ENCODE measurements at places on chromosomes 5 and 9. TPM values are rescaled to one million over a fixed set of nuclear protein-coding genes. Genes with fewer than 3 reads are reported as not detected.

Gene CARD9
- 1.1 TPM for total RNA-seq

Gene NACC2
- 8.2 TPM for total RNA-seq

Gene NR2F1
- total RNA-seq, result not detected

Gene ATP10B
- total RNA-seq, result not detected

Gene COL15A1
- total RNA-seq, result 0.05 TPM

Gene FAM151B
- 0.36 TPM for total RNA-seq

Gene SYNPO
- 0.08 TPM for total RNA-seq

Gene AGPAT2
- 19.2 TPM for total RNA-seq

Gene ZFP2
- total RNA-seq, result 3.2 TPM

Gene NUTM2F
- total RNA-seq, result not detected

DNA sequence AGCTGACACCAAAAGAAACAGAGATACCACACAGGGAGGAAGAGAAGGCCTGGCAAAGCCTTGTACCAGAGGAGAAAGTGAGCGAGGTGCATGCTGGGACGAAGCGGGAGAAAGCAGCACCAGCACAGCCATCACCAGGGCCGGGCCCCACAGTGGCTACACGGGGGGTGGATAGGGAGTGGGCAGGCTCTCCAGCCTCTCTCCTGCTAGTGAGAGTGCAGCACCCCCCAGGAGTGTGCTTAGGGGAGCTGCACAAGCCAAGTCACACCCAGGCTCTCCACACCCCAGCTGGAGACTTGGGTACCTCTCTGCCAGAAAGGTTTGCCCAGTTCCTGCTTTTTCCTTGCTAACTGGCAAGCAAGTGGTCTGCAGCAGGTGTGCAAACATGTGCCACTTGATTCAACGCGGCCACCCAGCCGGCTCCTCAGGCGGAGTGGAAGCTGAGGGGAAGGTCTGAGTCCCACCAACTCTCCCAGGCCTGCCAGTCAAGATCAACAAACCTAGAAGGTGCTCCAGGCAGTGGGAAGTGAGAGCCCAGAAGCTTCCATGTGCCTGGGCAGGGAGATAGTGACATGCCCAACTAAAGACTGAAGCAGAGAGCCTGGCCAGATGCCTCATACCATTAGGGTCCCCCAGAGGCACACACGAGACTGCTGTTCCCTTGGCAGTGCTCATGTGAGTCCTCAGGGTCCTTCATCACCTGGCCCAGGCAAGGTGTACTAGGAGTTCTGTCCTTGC is 39.9 kb downstream of the BICD2 start:
- DNase-seq, result no peak

DNA sequence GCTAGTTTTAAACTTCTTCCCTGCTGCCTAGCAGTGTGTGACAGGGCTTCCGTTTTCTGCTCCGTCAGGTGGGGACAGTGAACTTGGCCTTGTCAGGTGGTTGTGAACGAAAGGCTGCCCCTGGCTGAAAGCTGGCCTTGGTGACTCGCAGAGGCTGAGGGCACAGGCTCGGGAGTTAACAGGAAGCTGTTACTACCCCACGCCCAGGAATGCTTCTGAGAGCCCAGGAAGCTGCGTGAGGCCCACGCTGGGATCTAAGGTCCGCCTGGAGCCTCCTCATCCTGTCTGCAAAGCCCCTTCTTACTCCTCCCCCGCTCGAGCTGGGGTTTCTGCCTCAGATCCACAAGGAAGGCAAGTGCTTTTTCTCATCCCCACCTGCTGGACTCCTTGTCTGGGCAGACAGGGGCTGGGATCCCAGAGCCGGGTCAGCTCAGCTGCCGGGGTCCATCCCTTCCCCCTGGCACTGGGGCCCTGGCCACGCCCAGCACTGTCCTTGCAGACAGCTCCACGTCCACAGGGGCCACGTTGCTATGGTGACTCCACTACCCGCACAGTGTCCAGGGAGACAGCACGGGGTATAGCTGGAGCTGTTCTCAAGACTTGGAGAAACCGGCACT is 124.7 kb upstream of the TBC1D2 start:
- no peak for DNase-seq

DNA sequence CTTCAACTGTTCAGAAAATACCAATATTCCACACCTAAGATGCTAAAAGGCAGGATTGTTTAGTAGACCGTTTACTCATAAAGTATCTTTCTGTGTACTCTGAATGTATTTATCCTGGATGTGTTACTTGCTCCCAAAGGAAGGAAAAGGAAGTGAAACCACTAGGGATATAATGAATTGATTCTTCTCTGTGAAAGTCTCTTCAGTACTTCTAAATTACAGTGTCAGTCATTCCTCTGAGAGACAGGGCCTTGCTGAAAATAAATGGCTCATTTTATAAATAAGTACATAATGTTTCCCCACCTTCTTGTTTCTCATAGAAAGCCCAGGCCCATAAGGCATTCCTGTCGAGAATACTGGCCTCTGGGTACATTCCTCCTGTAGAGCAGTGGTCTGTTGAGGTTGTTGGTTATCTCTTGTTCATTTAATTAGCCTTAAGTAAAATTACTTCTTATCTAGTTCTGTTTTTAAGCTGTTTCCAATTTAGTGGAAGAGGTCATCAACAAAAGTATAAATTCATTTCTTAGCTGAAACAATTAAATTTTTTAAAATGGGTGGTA is 1.6 kb downstream of the HAPLN1 start:
- no peak for DNase-seq

DNA sequence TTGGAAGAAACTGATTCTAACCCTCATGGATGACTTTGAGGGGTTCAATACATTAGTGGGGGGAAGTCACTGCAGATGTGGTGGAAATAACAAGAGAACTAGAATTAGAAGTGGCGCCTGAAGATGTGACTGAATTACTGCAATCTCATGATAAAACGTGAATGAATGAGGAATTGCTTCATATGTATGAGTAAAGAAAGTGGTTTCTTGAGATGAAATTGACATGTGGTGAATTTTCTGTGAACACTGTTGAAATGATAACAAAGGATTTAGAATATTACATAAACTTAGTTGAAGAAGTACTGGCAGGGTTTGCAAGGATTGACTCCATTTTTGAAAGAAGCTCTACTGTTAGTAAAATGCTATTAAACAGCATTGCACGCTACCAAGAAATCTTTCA is 113.0 kb downstream of the UGCG start:
- DNase-seq, result no peak

GRCh38 chr5:850511-851006 is at the start of gene ZDHHC11:
Gene ZDHHC11 (minus strand): TSS chr5:850986. CDS start chr5:850602, 384 bp downstream.
- no peak for DNase-seq

DNA sequence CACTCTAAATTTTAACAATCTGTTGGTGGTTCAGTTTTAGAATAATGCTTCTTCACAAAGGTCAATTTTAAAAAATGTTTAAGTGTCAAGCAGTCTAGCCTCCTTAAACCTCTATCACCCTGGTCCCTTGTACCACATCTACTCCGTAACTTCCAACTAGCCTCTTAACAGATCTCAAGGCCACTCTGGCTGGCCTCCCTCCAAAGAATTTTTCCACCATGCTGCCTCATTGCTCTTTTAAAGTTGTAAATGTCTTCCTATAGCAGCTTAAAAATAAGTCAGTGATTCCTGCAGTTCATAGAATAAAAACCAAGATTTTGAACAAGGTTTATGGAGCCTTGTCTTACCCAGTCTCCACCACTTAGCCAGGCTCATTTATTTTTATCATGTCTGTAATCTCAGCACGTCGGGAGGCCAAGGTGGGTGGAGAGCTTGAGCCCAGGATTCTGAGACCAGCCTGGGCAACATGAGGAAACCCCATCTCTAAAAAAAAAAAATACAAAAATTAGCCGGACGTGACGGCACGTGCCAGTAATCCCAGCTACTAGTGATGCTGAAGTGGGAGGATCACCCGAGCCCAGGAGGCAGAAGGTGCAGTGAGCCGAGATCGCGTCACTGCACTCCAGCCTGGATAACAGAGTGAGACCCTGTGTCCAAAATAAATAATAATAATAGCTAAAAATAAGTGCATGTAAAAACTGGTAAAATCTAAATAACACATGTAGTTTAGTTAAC is 924.9 kb upstream of the DMAC1 start:
- DNase-seq, result no peak

DNA sequence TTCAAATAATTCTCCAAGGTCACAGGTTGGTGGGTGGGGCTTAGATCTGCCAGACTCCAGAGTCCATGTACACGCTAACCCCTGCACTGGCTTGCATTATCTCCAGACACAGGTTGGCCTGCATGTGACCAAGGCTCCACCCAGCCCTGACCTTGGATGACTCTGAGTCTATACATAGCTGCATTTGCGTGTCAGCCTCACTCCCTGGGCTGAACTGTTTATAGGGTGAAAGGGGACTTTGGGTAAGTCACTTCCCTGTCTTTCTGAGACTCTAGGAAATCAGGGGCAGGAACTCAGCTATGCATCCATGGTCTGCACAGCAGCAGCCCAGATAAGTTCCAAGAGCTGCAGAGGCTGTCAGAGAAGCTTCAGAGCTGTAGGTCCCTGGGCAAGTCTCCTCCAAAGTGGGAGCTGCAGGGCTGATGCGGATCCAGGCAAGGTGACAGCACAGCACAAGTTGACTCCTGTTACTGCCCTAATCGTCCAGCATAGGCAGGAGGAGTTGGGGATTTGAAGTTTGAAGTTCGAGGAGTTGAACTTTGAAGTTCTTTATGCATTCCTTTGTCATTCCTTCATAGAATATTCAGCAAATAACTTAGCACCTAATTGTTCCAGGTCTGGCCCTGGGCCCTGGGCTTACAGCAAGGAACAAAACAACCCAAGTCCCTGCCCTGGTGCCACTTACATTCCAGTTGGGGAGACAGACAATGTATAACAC is 53.4 kb downstream of the SLC22A5 start:
- no peak for DNase-seq

- DNase-seq, result no peak
Measured at GRCh38 chr9:70947511-70947910, 173.9 kb downstream of the TRPM3 start.

DNA sequence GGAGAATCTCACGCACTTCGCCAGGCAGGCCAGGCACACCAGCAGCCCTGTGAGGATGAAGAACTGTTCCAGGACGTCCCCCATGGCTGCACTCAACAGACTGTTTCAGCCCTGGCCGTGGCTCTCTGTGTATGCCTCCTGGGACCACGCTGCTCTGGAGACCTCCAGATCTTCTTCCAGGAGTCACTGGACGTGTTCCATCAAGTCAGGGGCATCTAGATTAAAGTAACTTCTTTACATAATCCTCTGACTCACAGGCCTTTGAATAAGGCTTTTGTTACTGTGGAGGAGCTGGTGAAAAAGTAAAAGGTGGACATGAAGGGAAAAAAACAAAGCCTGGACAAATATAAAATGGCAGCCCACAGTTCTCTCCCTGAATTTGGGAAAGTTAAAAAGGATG is at the start of gene HSD17B3:
Gene HSD17B3, minus strand, starts transcription at position 156 of the 400 bp plus-strand sequence. Its CDS starts 72 bp downstream, at position 84.
- no peak for DNase-seq

- no peak for DNase-seq
Measured at GRCh38 chr5:136137497-136138220, 5.0 kb downstream of the SMAD5 start.

DNA sequence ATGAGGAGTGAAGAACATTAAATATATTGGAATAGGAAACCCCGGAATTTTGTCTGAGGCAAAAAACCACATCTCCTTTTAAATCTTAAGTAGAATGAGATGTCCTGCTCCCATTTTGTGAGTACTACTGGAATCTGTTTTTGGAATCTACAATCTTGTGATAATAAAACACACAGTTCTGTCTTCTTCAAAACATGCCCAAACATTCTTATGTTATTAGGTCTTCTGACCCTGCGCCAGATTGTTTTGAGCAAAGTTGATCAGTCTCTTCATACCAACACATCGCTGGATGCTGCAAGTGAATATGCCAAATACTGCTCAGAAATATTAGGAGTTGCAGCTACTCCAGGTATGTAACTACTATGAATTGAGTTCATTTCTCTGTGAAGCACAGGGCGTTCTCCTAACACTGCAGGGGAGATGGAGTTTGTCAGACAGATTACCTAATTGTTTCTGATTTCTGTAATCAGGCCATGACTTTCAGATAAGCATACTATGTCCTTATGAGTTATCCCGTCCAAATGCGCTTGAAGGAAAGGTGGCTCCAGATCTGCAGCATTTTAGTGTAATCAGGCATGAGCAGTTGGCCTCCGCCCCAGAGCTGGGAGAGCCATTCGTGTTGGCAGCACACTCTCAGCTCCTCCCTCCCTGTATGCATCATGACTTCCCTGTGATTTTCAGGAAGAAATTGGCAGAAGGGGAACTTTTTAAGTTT is 88.0 kb downstream of the NLN start:
- DNase-seq, result no peak

GRCh38 chr5:75192804-75193203 is 43.9 kb downstream of the ANKRD31 start:
- no peak for DNase-seq

DNA sequence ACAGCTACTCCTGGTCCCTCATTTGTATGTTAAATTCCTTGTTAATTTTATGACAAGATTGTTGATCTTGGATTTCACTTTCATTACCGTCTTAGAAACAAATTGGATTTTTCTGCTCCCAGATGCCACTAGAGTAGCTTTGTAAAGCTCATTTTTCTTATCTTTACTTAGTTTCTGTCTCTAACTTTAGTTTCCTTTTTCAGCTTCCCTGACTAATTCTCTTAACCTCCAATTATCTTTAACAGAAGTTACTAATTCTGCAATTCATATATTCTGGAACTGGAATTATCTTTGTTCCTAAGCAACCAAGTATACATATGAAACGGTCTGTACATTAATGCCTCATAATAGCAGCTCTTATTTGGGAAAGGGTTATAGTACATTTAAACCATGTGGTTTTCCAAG is 16.7 kb downstream of the ITGA1 start:
- no peak for DNase-seq

GRCh38 chr9:38133595-38133994 is 64.6 kb upstream of the SHB start:
- DNase-seq, result no peak

GRCh38 chr5:173468821-173469251 is 140.6 kb upstream of the STC2 start:
- no peak for DNase-seq

DNA sequence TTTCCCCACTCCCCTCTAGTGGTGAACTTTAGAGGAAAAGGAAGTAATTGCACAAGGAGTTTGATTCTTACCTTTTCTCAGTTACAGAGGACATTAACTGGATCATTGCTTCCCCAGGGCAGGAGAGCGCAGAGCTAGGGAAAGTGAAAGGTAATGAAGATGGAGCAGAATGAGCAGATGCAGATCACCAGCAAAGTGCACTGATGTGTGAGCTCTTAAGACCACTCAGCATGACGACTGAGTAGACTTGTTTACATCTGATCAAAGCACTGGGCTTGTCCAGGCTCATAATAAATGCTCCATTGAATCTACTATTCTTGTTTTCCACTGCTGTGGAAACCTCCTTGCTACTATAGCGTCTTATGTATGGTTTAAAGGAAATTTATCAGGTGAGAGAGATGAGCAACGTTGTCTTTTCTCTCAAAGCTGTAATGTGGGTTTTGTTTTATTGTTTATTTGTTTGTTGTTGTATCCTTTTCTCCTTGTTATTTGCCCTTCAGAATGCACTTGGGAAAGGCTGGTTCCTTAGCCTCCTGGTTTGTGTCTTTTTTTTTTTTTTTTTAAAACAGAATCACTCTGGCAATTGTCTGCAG is 25.3 kb downstream of the SLC22A5 start:
- no peak for DNase-seq

DNA sequence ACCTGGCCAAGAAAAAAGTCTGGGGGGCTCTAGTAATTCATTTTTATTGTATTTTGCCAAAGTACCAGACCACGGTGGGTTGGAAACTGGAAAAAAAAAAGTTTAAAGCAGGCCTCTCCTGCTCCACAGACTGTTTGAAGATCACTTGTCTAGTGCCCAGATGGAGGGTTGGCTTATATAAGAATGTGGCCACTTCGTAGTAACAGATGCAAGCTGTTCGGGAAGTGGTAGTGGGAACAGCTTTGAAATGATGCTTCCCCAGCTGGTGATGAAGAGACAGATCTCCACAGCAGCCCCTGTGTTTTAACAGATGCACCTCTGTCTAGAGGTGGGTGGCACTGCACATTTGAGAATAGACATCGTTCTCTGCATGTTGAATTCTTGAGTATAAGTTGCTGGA is 54.3 kb upstream of the DMRT3 start:
- no peak for DNase-seq

Measured in naive thymus-derived CD4-positive, alpha-beta T cell (primary cell).